ENCODE measurements at places on chromosomes 3 and 15.
A peak's percentile ranks its signal among the peaks of the same experiment; 100 is the strongest.

DNA sequence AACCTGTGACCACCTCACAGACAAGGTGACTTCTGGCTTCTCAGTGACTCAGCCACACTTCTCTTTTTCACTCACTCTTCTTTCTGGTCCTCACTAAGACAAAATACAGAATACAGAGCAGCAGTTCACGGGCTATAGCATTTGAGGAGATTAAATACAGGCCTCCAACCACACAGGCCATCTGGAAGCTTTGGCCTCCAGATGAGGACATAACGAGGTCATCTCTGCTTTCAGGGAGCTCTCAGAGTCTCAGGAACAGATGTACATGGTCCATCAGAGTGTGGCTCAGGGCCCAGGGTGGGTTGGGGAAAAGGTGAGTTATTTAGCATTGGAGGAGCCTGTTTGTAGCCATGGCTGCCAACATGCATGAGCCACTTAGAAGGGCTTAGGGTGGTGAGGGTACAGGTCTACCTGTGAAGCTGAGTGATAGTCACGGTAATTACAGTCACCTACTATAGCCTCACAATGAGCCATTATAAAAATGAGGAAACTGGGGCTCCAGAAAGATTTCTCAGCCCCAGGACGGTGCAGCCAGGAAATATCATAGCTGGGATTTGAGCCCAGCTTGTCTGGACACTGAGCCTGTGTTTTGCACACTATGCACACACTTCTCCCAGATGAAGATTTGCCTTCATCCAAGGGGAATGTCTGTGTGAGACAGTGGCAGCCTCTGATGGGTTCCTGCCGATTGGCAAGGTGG lies 159.8 kb upstream of the CTDSPL start:
- DNase-seq: no peak

- no peak for DNase-seq
These were observed 361.4 kb upstream of the ICE2 start for GRCh38 chr15:60840306-60840702.

DNA sequence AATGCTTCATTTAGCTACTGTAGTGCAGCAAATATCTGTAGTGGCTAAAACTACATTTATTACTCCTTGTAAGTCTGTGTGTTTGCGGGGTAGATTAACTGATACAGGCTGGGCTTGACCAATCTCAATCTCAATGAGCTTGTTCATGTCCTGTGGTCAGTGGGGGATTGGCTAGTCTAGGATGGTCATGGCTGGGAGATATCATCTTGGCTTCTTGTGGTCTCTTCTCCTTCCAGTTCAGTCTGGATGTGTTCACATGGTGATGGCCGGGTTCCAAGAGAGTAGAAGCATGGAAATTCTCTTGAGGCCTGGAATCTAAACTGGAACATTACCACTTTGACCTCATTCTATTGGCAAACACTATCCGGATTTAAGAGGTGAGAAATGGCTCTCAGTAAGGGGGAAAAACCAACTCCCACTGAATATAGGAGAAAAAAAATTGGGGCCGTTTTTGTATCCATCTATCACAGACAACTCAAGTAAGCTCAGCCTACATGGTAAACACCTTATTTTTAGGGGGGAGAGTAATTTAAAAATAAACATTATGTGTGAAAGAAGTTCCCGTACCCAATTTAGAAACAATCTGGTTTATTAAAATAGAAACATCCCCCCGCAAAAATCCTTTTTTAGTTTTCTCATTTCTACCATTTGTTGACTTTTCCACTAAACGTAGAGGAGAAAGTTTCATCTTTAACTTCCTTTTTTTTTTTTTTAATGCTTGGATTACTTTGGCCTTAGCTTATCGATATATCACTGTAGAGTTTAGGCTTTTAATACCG lies 284.9 kb upstream of the TBC1D5 start:
- no peak for DNase-seq

GRCh38 chr15:78302579-78303312 lies 3.3 kb upstream of the SKIC8 start:
- no peak for DNase-seq

DNA sequence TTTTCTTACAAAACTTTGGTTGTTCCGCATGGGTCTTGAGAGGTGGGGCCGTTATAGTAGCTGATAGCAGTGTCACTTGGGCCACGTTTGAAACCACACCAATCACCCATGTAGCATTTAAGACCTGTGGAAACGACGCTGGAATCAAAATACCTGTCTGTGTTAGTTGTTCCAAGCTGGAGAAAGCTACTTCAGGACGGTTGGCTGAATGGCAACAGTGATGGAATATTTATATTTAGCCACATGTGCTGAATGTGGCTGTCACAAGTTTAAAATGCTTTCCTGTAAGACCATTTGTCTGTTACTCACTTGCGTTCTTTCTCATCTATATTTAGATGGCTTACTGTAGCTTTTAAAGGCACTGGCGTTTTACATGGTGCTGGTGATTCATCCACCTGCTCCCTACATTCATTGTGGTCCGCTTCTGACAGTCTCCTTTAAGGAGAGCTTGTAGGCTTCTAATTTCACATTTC lies 1.4 kb downstream of the DNAJA4 start:
- DNase-seq: no peak

- DNase-seq: no peak
These were observed 8.9 kb upstream of the AADACL2 start for GRCh38 chr3:151724576-151725562.

- no peak for DNase-seq
These were observed 727 bp upstream of the TM2D3 start for GRCh38 chr15:101652786-101653430.

DNA sequence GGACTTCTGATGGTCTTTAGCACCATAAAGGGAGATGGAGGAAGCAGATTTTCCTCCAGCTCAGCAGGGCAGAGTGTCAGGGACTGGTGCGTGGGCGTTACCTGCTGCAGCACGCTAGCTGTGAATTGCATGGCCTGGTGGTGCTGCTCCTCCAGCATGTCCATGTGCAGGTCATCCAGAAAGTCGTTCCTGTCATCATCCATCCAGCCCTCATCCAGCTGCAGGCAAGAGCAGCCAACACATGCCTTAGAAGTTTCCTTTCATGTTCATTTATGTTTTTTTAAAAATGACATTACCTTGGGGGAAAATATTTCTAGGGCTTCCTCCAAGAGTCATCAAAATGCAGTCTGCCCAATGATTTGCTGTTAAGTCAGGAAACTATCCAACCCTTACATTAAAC lies 239.2 kb downstream of the PDZRN3 start:
- DNase-seq: no peak

GRCh38 chr15:76575274-76575673 lies 238.7 kb downstream of the ISL2 start:
- DNase-seq: no peak

GRCh38 chr3:195066441-195066841 lies 204.5 kb downstream of the XXYLT1 start:
- no peak for DNase-seq

- no peak for DNase-seq
These were observed 110.5 kb upstream of the ADAMTS9 start for GRCh38 chr3:64798316-64798715.

DNA sequence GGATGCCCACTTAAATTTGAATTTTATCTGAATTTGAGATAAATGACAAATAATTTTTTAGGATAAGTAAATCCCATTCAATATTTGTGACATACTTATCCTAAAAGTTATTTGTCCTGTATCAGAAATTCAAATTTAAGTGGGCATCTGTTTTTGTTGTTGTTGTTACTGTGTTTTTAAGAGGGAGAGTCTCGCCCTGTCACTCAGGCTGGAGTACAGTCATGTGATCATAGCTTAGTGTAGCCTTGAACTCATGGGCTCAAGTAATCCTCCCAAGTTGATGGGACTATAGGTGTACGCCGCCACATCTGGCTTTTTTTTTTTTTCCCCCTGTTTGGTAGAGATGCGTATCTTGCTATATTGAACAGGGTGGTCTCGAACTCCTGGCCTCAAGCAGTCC lies 283.0 kb downstream of the PTPRG start:
- no peak for DNase-seq

- DNase-seq: no peak
These were observed 29.3 kb upstream of the SLC24A5 start for GRCh38 chr15:48091522-48091921.

- no peak for DNase-seq
These were observed 619.0 kb downstream of the ROBO1 start for GRCh38 chr3:79148786-79149185.

GRCh38 chr3:4417449-4417848 lies 49.6 kb downstream of the SUMF1 start:
- no peak for DNase-seq

GRCh38 chr3:12986521-12986920 lies 86.7 kb downstream of the IQSEC1 start:
- no peak for DNase-seq

DNA sequence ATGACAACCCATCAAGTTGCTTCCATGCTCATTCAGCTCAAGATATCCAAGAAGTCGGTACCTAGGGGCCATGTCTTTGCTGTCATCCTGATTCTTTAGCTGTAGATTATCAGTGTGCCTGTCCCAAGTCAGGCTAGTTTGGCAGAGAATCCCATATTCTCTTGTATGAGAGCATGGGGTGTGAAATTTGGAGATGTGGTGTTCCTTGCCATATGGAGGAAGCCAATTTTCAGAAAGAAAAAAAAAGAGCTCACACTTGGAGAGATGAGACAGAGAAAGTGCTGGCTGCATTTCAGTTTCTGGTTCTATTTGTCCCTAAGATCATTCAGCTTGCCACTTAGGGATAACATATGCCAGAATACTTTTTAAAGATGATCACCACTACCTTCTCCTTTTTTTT lies 52.3 kb upstream of the SLC4A7 start:
- no peak for DNase-seq

- DNase-seq: no peak
These were observed 36.7 kb upstream of the IL20RB start for GRCh38 chr3:136920904-136921611.

DNA sequence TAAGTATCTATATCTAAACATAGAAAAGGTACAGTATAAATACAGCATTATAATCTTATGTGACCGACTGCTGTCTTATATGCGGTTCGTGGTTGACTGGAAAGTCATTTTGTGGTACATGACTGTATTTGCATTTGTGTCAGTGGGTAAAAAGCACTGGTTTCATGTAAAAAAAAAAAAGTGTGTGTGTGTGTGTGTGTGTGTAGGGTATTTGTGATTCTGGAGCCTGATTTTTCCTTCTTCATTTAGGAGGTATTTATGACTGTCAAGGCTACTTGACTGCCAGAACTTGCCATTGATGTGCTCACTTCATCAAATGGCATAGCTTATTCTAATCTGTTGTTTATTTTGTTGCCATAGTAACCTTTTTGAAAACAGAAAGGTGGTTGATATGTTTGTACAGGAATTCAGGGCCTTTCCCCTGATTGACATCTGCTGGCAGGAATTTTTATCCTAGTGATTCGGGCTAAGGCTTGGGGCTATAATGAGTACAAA lies 63.2 kb downstream of the AKAP13 start:
- no peak for DNase-seq

GRCh38 chr3:117526470-117527079 lies 817.0 kb downstream of the TUSC7 start:
- peak; percentile 20 for DNase-seq

DNA sequence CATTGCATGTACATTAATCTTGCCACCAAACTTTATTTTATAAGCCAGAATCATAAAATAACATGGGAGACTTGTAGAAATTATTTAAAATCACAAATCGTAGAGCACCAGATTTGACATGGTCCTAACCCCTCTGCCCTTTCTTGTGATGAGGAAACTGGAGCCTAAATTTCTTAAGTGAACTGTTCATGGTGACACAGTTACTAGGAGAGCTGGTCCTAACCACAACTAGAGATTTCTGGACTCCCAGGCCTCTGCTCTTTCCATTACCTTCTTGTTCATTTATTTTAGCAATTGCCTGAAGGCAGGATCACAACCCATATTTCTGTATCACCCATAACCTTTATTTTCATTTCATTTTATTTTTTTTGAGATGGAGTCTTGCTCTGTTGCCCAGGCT lies 352.5 kb downstream of the LPP start:
- DNase-seq: no peak

DNA sequence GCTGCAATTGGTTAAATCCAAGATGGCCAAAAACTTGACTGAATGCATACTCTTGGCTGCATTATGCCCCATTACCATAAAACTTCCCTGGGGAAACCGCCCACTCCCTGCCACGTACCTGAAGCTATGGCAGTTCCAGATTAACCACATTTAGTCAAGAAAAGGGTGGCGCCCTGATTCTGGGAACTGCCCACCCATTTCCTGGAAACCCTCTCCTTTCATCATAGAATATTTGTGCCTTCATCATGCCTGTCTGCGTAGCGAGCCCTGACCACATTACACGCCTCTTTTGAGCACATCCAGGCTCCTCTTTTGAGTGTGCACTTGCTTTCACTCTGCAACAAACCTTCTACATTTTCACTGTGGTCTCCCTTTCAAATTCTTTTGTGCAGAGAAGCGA lies 5.2 kb downstream of the LINS1 start:
- no peak for DNase-seq

DNA sequence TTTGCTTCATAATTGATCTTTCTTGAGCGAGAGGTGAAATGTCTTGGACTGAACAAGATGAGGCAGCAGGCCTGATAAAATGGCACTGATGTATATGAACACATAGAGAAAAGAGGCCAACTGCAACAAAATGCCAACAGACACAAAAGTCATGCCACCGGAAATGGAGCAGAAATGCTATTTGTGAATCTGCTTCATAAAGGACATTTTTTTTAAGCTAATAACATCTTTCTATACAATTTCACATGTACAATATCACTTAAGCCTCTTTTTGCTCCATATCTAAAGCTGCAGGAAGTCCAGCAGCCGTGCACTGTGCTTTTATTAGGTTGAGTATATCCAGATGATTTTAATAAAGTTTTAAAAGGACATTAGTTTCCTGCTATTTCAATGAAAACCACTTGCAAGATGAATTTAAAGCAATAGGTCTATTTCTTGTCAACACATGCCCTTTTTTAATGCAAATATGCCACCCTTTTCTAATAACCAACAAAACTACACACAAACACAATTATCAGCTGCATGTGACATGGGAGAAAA lies 169.2 kb upstream of the ADAMTS9 start:
- DNase-seq: no peak

DNA sequence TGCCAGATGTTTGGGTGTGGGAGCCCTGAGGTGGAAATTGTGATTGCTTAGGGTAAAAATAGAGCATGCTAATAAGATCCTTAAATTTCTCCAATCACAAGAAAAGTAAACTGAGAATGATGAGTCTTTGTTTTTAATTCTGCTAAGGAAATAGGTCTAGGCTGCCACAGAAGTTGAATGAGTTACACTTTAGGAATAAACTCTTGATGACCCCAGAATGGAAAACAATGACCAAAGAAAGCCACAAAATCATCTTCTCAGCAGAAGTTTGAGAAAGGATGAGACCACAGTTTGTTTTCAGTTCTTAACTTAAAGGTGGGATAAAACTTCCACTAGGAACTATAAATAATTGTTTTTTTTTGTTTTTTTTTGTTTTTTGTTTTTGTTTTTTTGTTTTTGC lies 164.6 kb upstream of the BCL6 start:
- DNase-seq: no peak

DNA sequence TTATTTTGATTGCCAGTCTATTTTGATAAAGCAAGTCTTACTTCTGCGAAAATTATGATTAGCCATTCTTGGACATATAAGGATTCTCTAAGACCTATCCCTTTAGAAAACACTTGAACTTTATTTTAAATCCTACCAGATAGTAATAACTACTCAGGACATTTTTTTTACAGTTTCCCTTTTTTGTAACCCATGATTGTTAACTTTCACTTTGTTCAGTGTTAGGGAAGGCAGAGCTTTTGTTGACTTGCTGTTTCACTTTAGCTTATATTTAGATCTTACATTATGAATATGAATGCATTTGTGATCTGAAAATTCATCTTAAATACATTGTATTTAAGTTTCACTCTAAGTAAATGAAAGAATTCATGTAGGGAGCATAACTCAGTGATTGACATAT lies 167.0 kb downstream of the AKAP13 start:
- no peak for DNase-seq
